ENCODE measurements at places on chromosomes 11 and 22.

DNA sequence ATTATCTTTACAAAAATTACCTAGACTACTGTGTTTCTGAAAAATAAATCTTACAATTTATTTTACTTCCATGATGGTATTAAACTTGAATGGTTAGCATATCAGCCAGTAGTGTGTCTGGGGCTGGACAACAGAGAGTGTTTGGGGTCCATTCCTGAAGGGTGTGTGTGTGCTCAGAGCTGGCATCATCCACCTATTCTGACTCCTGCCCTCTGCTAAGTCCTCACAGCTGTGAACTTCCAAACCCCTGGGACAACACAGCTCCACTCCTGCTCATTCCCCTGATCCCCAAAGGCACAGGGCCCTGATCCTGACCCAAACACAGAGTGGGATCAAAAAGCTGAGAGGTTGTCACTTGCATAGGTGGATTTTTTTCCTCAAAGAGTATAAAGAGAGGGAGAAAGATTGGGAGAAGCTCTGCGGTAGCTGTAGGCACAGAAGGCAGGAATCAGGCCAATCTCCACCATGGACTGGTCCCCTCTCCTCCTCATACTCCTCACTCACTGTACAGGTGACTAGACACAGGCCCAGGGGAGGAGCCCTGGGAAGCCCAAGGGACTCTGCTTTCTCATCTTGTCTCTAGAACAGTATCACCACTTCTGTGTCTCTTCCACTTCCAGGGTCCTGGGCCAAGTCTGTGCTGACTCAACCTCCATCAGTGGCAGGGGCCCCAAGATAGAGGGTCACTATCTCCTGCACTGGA lies 55.7 kb upstream of the TOP3B start:
- DNase-seq, result no peak

GRCh38 chr11:131886201-131886600 lies 515.8 kb downstream of the NTM start:
- DNase-seq, result no peak

DNA sequence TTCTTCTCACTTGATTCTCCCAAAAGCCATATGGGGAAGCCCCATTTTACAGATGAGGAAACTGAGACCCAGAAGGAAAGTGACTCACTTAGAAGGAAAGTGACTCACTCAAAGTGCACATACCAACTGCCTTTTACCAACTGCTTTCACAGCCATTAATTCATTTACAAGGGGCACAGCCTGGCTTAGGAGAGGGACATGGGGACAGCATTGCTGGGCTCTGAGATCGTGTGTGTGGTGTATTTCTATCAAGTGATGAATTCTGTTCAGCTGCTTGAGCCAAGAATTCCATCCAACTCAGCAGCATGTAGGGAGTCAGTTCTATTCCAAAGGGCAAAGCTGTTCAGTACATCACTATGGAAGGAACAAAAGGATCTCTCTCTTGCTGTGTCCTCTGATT lies 23.5 kb upstream of the PAK1 start:
- no peak for DNase-seq

DNA sequence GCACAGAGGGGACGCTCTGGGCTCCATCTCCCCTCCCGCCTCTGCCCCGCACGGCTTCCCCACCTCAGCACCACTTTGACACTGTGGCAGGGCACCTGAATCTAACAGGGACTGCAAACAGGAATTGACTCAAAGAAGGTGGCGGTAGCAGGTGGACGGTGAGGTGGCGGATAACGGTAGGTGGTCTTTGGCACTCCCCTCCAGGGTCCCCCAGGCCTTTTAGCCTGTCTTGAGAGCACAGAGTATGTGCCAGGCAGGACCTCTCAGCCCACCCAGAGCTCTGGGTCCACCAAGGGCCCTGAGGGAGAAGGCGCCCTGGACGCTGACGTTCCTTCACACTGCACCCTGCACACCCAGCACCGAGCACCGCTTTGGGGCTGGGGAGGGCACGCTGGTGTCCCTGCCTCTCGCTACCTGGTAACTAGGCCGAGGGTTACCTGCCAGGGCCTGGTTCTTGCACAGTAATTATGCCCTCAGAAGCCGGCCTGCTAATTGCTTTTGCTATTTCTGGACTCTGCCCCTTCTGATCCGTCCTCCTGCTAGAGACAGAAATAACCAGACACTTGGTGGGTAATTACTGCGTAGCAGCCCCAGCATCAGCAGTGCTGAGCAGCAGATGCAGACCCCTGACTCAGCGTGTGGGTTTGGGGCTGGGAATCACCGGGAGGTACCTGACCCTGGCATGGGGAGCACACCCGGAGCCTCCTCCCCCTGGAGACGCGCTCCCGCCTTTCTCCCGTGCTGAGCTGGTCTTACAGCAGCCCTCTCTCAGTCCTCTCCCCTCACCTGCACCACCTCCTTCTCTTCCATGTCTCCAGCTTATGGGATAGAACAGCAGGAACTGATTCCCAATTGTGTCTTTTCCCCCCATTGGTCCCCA lies 103.3 kb upstream of the B3GAT1 start:
- no peak for DNase-seq

DNA sequence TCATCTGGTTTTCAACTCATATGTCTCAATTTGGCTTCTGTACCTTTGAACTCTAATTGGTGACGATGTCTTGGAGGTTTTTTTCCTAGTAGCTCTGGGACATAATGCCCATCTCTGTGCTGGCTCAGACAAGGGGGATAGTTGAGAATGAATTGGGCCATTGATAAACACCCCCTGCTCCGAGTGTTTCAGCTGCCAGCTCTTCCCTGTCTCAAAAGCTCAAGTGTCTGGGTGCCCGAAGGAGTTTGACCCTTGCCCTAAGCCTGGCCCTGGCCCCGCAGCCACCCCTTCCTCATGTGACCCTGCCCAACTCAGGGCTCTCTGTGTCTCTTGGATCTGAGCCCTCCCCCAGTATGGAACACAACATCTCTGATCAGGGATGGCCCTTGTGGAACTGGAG lies 3.0 kb downstream of the INSC start:
- no peak for DNase-seq

GRCh38 chr11:110793556-110793955 lies 81.3 kb upstream of the ARHGAP20 start:
- no peak for DNase-seq

GRCh38 chr22:30894371-30894740 lies 74.2 kb downstream of the MORC2 start:
- no peak for DNase-seq

GRCh38 chr11:10080138-10080537 lies 213.9 kb downstream of the SBF2 start:
- DNase-seq, result no peak

- no peak for DNase-seq
Measured at GRCh38 chr22:25970374-25970911, 198.8 kb upstream of the SEZ6L start.

DNA sequence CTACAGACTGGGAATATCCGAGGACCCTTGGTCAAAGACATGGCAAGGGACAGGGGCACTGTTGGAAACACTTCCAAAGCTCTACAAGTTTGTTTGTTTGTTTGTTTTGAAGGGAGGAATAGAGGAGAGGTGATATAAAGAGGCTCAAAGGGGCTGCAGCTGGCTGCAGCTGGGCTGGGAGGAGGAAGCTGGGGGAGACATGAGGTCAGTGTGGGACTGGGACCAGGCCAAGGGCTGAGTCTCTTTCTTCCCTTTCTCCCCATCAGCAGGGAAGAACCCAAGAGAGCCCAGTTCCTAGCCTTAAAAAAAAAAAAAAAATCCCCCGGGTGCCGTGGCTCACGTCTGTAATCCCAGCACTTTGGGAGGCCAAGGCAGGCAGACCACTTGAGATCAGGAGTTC lies 5.0 kb downstream of the RHOG start:
- DNase-seq, result no peak

DNA sequence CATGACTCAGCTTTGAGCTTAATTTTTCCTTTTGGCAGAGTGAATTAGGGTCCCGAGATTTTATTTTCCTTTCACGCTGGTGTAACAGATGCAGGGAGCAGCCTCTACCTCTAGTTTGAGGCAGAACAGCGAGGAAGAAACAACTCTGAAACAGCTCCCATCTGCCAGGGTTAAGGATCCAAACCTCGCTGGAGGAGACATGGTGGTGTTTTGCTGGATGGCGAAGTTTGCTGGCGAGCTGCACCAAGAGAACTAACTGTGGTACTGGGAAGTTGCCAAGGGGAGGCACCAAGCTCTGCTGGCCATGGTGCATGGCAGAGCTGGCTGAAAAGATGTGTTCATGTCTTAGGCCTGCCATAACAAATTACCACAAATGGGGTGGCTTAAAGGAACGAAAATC lies 7.6 kb upstream of the ALKBH3 start:
- DNase-seq, result no peak

DNA sequence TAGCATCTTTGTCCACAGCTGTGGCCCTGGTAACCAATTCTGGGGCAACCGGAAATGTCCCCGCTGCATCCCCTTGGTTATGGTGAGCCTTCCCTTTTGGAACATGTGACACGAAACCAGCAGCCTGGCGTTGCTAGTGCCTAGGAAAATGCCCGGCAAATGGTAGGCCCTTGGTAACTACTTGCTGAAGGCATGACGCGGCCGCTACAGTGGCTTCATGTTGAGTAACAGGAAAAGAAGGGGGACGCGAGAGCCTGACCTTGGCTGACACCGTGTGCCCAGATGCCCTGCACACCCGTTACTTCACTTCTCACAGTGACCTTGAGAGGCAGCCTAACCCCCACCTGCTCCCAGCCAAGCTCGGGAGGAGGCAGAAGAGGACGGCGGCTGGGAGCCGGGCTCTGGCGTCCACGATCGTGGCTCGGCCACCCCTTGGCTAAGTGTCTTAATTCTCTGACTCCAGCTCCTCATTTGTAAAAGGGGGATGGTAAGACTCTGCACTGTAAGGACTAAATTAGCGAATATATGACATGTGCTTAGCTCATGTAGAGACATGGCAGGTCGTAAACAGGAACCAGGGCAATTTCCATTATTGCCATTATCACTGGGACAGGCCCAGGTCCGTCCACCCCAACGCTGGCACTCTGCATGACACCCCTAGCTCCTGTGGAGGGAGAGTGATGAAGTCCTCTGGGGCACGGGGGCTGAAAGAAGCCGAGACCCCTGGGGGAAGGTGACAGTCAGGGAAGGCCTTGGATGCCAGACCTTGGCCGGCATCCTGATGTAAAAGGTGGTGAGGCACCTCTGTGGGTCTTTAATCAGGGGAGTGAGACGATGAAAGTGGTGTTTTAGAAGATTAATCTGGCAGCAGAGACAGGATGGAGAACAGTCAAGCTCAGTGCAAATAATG lies 18.9 kb downstream of the IFT27 start:
- no peak for DNase-seq

DNA sequence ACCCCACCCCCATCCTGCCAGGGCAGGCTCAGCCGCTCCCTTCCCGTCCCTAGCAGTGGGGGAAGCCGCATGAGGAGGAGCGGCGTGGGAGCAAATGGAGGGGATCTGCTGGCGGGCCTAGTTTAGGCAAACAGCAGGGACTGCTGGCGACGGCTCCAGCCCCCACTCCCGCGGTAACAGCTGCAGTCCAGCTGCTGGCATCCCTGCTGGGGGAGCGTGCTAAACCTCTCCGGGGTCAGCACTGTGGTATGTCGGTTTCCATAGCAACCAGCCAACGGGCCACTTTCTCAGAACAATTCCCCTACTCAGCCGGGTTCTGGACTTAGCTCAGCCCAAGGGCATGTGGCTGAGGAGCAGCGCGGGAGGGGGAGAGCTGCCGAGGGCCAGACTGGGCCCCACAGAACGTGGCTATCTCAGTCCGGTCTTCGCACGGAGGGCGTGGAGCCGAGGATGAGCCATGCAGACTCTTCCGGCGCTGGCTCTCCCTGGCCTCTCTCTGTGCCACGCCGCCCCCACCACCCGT lies 98.8 kb downstream of the PKNOX2 start:
- DNase-seq, result no peak

DNA sequence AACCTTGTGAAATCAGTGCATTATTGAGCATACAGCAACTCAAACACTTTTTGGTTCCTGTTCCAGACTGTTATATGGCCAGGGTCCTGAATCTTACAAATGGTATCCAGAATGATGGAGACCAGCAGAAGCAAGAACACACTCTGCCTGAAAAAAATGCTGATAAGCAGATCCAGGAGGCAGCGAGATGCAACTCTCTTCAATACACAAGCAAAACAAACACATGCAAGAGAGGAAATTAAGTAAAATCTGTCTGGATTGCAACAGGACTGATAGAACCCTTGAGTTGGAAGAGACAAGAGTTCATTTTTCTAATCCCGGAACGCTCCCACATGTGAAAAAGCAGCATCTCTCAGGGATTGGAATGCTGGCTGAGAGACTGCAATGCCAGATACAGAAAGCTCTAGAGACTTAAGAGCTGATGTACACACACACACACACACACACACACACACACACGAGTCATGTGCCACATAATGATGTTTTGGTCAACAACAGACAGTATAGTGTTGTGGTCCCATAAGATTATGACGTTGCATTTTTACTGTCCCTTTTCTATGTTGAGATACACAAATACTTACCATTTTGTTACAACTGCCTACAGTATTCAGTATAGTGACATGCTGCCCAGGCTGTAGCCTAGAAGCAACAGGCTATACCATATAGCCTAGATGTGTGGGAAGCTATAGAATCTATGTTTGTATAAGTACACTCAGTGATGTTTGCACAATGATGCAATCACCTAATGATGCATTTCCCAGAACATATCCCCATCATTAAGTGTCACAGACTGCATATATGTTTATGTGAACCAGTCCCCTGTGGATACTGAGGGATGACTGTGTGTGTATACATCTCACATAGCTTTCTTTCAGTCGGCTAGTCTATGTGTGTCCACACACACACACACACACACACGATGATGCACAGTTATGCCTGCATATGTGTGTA lies 406.6 kb downstream of the LARGE1 start:
- DNase-seq, result no peak

DNA sequence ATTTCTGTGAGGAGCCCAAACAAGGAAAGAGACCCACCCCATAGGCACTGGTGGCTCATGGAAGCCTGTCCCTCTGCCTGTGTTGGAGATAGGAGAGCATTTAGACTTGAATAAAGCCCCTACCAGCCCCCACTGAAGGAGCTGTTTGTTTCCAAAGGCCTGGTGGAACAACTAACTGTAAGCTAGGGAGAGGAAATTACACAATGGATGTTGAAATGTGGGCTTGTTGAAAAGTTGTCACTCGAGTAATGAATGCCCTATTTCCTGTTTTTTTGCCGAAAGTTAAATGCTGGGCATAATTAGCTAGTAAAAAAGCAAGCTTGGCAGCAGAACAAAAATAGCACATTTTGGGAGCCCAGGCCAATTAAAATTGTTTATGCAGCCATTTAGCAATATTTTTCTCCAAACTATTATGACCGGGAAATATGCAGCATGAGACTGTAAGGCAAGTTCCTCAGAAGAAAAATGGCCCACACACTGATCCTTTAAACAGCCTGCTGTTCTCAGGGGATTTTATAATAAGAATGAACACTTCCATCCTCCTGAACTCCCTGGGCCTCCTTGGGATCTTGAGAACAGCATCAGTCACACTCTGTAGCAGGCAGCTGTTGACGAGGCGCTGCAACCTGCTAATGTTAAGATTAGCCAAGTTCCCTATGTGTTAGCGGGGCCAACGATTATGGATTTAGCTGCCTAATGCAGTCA lies 38.6 kb upstream of the LMO2 start:
- no peak for DNase-seq

Data from CD4-positive, alpha-beta T cell treated with Interleukin-4 for 4 hours (primary cell).